ENCODE measurements at places on chromosomes 6 and 20. TPM values are rescaled to one million over a fixed set of nuclear protein-coding genes. Genes with fewer than 3 reads are reported as not detected.

The BMP2 gene
- not detected for total RNA-seq

The SLC17A1 gene
- total RNA-seq: 0.09 TPM

The LY6G6D gene
- total RNA-seq: not detected

DNA sequence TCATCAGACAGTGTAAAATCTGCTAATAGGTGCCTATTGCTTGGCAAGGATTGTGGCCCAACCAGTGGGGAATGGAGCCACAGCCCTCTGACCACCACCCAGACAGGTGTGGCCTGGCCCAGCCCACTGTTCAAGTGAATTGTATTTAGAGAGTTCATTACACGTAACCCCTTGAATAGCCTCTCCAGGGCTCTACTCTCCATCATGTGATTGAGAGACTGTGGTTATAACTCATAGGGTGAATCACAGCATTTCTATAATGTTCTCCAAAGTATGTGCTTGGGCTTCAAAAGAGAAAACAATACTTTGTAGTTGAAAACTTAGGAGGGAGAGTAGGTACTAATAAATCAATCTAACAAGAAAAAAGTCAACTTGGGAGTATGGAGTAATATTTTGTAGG, 38.4 kb downstream of the ALDH8A1 start:
- DNase-seq: no peak

DNA sequence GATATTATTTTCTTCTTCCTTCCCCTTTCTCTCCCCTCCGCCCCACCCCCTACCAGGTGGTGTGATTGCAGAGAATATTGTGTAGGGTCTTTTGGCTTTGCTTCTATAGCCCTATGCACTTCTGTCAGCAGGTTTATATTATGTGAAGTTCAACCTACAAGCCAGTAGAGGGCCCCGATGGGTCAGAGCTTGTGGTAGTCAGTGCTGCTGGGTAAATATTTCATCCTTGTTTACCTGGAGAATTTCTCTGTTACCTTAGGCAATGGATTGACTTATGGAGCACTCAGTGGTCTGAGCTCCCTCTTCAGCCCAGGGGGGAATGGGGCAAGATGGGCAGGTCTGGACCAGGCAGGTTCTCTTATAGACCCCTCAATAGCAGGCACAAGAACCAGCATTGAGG, 720.9 kb downstream of the GRIK2 start:
- DNase-seq: no peak

DNA sequence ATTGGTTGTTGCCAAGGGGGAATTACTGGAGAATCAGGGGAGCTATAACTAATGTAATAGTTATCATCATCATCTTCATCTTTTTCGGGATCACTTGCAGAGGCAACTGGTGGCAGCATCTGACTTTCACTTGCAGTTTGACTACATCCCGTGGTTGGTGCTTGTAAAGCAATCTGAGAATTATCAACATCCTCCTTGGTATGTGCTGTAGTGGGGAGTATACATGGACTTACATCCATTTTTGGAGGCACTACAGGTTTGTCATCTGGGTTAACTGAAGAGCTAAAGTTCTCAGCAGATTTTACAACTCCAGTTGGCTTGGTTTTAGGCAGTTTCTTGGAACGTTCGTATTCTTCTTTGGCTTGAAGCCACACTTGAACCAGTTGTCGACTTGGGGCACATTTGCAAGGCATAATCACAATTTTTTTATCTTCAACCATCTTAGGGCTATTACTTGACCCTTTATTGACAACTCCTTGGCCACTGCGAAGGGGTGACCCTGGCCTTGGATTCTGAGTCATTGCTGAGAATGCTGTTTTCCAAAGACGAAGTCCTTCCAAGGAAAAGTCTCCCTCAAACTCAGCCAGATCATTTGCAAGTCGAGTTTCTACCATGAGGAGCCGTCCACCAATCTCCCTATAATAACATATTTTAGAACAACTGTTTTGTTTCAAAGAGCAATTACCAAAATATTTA, 115.5 kb downstream of the REV3L start:
- DNase-seq: peak; percentile 43

DNA sequence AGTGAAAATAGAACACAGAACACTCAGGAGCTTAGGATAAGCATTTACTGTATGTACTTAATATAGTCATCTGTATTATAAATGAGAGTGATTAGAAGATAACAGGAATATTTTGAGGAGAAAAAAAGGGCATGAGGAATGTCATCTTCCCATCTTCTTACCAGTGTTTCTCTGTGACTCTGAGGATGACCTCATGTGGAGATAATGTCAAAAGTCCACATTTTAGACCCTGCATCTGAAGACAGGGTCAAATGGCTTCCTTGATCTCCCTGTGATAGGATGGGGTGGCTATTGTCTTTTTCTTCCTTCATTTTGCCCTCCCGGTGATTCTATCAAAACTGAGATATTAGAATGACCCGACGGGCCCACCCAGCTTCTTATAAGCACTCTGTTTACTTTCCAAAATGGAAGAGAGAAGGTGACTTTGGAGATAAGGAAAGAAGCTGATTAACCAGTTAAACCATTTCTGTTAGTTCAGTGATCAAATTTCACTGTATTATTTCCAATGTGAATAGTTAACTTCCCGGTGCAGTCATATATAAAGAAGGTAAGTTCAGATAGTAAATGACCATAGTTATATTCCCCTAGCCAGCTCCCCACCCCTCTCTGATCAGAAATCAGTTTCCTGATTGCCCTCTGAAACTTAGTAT, 115.7 kb upstream of the SALL4 start:
- DNase-seq: no peak

DNA sequence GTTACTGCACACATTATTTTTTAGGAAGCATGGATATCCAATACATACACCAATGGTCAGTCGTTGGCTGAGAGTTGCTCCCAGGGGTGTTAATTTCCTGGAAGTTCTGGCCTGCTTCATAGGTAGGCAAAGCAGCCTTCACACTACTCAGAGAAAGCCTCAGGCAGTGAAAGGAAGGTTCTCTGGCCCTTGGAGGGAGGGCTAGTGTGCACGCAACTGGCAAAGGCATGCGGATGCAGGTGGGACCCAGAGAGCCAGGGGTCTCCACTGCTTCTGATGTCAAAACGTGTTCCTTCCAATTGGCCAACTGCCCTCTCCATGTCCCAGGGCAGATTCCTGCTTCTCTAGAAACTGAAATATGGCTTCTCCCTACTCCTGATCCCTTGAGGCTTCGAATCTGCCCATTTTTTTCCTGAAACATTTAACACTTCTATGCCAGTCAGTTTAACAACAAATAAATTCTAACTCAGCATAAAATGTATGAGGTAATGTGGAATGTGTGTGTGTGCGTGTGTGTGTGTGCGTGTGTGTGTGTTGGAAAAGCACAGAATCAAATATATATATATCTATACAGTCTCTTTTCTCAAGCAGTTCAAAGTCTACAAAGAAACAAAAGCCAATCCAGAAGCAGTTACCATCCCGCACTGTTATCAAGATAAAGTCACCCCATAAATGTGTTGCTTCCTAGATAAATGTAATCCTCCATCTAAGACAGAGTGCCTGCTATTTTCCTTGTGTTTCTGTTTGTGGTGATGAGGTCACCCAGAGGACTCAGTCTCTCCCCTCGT, 94.0 kb upstream of the HIVEP1 start:
- DNase-seq: no peak

DNA sequence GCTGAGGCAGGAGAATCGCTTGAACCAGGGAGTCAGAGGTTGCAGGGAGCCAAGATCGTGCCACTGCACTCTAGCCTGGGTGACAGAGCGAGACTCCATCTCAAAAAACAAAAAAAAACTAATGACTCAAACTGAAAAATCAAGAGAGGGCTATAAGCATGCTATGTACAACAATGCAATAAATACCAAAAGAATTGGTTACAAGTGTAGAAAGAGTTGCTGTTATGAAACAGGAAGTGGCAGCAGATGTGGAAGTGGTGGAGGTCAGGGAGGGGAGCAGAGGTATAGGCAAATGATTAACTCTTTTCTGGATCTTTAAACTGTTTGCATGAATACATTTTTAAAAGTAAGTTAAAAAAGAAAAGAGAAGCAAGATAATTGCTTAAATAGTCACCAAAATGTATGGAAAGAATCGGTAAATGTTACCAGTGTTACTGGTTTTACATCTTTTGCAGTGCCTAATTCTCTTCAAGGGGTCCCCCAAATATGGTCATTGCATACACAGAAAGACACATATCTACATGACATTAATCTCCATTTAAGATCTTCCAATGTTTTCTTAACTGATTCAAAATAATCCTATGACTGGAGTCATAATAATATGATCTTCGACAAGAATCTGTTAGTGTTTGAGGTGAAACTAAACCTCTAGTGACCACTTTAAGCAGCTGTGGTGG, 15.0 kb downstream of the CALHM6 start:
- DNase-seq: peak; percentile 50

DNA sequence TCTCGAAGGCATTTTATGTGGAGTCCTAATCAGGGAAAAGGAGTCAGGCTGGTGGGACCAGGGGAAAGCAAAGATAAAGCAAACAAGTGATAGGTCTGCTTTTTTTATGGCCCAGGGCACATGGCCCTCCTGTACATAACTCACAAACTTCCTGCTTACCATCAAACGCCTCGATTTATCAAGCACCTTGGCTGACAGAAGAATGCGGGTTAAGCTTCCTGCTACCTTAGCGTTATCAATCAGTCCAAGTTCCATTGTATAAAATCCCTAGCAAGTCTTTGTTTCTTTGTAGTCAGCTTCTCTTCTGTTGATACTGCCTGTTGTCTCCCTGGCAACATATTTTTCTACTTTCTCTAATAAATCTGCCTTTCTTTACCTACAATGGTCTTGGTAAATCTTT, 4.1 kb upstream of the TRIM27 start:
- no peak for DNase-seq

- DNase-seq: no peak
Observed at GRCh38 chr20:2133318-2134183, 31.9 kb downstream of the STK35 start.

GRCh38 chr20:57664924-57665588, 44.8 kb downstream of the PMEPA1 start:
- DNase-seq: no peak

DNA sequence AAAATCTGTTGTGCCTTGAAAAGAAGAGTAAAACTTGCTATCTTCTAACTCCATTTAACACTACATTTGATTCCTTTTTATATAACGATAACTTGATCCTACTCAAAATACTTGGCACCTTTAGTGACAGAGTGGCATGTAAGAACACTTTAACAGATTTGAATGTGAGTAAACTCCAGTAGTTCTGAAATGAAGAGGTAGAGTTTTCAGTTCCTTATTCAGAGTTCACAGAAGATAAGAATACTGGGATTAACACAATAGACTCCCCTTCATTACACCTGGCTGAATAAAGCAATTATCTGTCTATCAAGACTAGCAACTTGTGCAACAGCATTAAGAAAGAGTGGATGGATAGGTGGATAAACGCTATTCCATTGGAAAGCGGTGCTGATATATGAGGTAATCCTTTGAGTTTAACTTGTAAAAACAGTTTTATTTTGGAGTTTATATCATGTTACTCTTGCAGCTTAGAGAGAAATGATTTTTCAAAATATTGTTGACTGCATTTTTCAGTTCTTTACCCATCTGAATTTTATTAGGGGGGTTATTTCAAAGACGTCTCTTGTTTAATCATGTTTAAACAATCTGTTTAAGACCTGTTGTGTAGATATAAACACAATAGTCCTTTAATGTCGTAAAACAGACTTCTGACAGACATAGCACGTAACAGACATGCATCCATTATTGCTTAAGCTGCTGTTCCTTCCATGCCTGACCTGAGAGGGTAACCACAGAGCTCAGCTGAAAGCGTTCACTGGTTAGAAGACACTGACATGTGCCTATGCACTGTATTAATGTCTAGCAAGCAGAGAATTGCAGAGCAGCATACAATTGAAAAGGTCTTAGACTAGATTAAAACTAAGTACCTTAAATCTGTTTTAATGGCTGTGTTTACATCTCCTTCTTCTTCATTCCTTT, 102.4 kb upstream of the SUPT3H start:
- DNase-seq: peak; percentile 18

GRCh38 chr6:112563368-112563767, 216.2 kb downstream of the RFPL4B start:
- DNase-seq: no peak

DNA sequence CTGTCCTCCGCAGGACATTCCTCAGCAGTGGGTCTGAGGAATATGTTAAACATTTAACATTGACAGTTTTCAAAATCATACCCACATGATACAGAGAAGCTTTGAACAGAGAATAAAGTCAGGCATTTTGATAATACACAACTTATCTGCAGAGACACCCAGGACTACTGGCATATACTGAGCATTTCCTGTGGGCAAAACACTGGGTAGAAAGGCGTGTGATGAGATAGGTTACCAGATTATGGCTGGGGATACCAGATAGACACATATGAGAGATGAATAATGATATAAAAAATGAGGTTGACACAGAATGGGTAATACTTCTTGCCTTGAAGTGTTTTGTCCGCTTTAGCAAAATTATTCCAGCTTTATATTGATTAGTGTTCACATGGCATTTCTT, 31.4 kb upstream of the TRIM26 start:
- DNase-seq: no peak

DNA sequence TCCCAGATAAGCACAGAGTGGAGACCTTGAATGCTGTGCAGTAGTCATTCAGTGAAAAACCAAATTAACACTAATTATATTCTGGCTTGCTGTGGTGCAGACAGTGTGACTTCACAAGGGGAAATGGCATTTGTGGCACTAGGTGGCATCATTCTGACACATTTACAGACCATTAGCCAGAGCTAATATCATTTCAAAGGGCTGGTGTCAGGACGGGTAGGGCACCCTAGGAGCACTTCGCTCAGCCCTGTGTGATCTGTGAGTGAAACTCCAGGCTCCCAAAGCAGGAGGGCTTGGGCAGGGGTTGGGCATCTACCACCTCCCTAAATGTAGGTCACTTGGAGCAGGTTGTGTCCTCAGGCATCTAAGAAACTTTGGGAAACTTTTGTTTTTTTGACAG, 555.8 kb downstream of the PKHD1 start:
- DNase-seq: no peak

DNA sequence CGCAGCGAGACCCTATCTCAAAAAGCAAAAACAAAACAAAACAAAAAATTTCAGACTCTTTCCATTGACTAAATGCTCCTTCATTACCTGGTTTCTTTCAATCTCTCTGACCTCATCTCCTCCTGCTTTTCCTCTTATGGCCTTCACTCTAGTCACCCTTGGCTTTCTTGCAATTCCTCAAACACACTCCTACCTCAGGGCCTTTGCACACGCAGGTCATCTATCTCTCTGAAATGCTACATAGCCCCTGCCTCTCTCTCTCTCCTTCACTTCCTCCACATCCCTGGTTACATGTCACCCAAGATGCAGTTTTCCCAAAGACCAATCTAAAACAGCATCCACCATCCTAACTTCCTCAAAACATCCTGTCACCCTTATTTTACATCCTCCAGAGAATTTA, 96.8 kb downstream of the PREX1 start:
- no peak for DNase-seq
